ENCODE measurements at places on chromosomes 13 and 19.

DNA sequence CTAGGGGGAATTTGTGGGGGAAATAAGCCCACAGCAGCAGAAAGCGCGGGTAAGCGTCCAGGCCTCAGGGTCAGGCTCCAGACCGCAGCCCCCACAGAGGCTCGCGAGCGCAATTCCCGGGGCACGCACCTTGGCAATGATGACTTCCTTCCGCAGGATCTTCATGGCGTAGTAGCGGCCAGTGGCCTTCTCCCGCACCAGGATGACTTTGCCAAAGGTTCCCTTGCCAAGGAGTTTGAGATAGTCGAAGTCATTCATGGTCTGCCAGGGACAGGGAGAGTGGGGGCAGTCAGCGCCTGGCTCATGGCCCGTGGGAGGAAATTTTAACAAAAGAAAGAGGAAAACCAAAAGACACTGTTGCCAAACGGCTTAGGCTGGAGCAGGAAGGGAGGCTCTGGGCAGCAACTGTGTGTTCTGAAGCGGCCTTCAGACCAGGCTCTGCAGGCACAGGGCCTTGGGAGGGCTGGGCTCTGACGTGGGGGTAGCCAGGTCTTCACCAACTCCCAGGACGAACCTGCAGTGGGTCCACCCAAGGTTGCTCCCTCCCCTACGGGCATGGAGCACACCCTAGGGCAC lies 15.4 kb upstream of the CCNP start:
- DNase-seq: no peak

DNA sequence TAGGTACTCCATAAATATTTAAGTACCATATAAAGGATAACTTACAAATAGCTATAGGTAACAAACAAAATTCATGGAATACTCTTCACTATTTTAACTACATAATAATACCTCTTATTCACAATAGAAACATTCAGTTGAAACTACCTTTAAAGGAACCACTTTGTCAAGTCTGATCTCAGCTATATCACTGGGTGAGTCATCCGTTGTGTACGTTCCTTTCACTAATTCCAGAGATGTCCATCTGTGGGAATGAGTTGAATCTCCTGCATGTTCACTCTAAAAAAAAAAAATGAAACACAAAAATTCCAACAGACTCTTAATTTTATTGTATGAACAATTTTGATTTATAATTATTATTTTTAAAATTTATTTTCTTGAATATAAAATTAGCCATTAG lies 149.4 kb upstream of the FBXL3 start:
- no peak for DNase-seq

DNA sequence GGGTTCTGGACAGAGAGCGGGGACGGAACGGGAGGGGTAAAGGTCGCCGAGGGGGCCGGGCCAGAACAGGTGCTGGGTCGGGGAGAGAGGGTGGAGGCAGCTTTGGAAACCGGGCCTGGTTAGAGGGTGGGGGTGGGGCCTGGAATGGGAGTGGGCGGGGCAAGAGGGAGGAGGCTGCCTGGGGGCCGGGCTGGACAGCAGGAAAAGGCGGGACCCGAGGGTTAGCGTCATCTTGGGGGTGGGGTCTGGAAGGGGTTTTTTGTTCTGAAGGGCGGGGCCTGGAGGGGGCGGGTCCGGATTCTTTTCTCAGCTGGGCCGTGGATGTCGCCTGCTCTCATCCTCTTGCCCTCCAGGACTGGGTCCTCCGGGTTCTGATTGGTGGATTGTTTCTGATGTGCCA lies 4.3 kb upstream of the ZNF813 start:
- DNase-seq: no peak

DNA sequence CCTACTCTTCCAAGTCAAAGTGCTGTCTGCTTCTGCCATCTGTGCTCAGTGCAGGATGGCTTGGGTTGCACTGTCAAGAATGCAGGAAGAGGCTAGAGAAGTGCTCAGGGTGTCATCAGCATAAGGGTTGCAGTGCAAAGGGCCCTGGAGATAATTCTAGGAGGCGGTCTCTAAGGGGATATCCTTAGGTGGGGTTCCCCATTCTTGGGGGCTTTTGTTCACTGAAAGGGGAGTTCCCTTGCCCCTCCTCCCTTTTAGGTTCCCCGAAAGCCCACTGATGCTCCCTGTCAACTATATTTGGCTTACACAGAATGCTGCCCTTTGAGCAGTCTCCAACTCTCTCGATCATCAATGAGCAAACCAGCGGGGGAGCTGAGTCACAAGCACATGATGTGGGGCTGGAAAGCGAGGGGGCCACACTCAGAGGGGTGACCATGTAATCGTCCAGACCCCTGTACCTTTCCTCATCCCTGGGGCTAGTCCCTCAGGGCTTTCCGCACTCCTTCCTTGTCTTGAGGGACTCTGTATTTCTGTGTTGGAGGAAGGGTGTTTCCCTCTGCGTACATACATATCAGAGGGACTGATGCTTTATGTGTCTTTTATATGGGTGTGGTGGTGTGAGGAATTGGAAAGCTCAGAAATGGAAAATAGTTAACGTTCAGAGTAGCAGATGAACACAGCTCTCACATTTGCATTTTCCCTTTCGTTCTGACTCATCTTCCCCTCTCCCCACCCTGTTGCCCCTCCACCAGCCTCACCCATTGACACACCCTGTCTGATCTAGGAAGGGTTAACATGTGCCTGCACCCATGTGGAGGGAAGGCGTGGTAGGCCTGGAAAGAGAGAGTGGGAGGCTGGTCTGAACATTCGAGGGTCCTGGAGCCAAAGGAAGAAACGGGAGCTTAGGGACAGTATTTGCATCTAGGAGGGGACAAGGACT lies 6.7 kb downstream of the ZBTB32 start:
- DNase-seq: peak; percentile 73

GRCh38 chr19:40286235-40286970 lies 1.3 kb upstream of the AKT2 start:
- DNase-seq: no peak

DNA sequence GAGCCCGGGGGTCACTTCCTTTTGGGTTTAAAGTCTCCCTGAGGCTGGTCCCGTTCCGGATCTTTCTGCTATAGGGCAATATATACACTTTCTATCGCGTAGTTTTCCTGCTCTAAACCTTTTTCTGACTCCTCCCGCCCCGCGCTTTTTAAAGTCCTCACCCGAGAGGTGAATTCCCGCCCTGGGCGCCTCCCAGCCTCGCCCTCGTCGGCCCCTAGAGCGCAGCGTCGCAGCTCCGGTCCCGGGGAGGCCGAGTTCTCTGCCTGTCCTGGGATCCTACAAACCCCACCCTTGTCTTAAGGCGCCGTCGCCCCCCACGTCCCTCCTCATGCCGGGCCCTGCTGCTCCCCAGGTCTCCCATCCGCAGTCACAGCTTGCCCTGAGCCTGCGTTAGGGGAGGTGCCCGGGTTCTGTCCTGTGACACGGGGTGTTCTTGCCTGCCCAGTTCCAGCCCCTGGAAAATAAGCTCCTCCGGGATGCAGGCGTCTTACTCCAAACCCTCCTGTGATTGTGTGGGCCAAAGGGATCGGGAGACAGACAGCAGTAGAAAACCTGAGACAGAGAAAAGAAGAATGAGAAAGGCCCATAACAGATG lies 491 bp downstream of the ZNF525 start:
- peak; percentile 53 for DNase-seq

- DNase-seq: no peak
Measured at GRCh38 chr19:23896912-23897311, 17.8 kb upstream of the ZNF726 start.

GRCh38 chr13:31982540-31982939 lies 49.0 kb upstream of the FRY start:
- DNase-seq: no peak

- DNase-seq: no peak
Measured at GRCh38 chr13:41284512-41285288, 21.3 kb upstream of the MTRF1 start.

Data from activated CD4-positive, alpha-beta T cell treated with anti-CD3 and anti-CD28 coated beads, Interleukin-2, amount 50 U/mL, for 48 hours (primary cell).